ENCODE measurements at places on chromosomes 6 and 20. TPM values are rescaled to one million over a fixed set of nuclear protein-coding genes. Genes with fewer than 3 reads are reported as not detected.

The ZBP1 gene
- not detected for total RNA-seq

The THBD gene
- total RNA-seq = 38.6 TPM

The PTPRT gene
- not detected for total RNA-seq

The PNLDC1 gene
- total RNA-seq = not detected

The SDCBP2 gene
- 4.1 TPM for total RNA-seq

The PXT1 gene
- total RNA-seq = not detected

The SYCP2 gene
- 0.50 TPM for total RNA-seq

The RAD21L1 gene
- 0.07 TPM for total RNA-seq

The BPIFA1 gene
- total RNA-seq = not detected

The MYT1 gene
- total RNA-seq = not detected

The CYP21A2 gene
- total RNA-seq = not detected

The PIGU gene
- 17.0 TPM for total RNA-seq

The SNX3 gene
- 312 TPM for total RNA-seq

The RAET1G gene
- 0.27 TPM for total RNA-seq

The WASF1 gene
- 21.9 TPM for total RNA-seq

The CFB gene
- 1.3 TPM for total RNA-seq

The EMILIN3 gene
- not detected for total RNA-seq

The ANGPT4 gene
- total RNA-seq = not detected

The MCUR1 gene
- total RNA-seq = 12.3 TPM

The POM121L2 gene
- not detected for total RNA-seq

The TDP2 gene
- total RNA-seq = 39.1 TPM

The CD93 gene
- total RNA-seq = 495 TPM

The EDN3 gene
- not detected for total RNA-seq

The CSNK2A1 gene
- total RNA-seq = 263 TPM

The CEP250 gene
- 23.5 TPM for total RNA-seq

All from thoracic aorta endothelial cell (primary cell).